ENCODE measurements at places on chromosomes 6 and 20.
A peak's percentile ranks its signal among the peaks of the same experiment; 100 is the strongest.

- peak; percentile 43 for DNase-seq
These were observed 176.6 kb downstream of the ZDHHC14 start for GRCh38 chr6:157557559-157557958.

DNA sequence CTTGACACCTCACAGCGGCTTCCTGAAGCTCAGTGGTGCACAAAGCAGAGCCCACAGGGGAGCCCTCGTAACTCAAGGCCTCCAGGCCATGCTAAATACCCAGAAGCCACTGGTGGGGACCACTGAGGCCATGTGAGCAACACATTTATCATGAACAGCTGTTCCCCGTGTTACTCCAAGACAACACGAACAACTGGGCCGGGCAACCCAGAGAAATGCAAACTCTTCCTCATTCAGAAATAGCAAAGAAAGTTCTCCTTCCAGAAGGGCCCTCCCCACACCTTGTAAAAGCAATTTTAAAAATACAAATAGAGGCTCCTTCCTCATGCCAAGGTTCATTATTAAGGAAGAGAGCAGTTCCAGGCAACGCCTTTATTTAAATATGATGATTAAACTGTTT, 36.3 kb upstream of the SLCO4A1 start:
- peak; percentile 38 for DNase-seq

DNA sequence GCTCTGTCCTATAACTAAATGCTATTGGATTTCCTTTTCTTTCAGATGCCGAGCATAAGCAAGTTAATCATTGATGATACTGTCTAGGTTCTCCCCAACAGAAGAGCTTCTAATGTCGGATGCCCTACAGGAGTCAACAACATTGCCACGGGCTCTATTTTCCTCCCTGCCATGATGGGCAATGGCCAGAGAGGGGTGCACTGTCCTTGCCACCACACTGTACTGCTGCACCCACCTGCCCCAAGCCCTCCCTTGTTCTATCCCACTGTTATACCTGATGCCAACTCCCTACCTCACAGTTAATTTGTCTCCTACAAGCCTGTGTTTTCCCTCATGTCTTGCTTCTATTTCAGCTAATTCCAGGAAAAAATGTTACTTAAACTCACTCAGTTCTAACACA, 773.6 kb upstream of the CHD6 start:
- DNase-seq, result no peak

DNA sequence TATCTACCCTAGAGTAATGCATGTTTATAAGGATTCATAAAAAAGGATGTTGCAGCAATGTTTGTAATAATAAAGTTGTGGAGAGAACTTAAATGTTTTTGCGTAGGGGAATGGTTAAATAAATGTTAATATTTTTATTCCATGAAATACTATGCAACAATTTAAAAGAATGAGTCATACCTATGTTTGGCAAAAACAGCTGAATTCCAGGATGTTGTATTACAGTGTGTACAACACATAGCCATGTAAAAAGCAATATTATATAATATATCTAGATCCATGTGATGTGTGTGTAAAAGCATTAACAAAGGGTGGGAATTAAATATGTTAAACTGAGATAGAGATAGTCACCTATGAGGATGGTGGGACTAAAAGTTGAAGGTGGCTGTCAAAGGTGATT, 21.1 kb upstream of the PKIB start:
- no peak for DNase-seq

DNA sequence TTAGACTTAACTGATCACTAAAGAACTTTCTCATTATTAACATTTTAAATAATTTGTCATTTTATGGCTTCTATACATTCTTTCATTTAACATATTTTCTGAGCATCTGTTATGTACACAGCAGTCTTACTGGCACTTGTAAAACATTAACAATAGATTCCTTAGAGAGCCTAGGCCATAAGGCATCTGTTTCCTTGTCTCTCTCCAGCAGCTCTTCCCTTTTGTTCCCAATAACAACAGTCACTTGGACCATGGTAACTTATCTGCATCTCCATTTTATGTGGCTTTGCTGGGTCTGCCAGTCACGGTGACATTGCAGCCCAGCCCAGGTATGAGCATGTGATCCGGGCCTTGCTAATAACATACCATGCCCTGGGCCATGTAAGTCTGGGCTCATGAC, 11.7 kb upstream of the TASP1 start:
- DNase-seq, result no peak

DNA sequence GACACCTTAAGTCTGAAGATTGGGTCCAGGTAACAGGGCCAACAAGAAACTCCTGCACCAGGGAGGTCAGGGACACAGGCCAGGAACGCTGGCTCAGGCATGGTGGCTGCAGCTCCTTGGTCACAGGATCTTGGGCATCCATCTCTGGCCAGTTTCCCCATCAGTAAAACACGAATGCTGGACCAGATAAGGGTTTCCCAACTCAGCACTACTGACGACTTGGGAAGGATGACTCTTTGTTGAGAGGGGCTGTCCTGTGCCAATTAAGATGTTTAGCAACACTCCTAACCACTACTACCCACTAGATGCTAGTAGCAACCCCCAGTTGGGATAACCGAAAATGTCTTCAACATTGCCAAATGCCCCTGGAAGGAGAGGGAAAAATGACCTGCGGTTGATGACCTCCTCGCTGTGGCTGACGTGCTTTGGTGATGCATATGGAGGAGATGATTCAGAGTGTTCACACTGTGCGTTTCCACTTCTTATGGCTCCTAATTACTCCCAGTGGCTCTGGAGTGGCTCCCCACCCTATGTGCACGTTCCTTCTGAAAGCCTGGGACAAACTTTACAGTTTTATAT, 261.9 kb downstream of the CDH26 start:
- DNase-seq, result no peak

DNA sequence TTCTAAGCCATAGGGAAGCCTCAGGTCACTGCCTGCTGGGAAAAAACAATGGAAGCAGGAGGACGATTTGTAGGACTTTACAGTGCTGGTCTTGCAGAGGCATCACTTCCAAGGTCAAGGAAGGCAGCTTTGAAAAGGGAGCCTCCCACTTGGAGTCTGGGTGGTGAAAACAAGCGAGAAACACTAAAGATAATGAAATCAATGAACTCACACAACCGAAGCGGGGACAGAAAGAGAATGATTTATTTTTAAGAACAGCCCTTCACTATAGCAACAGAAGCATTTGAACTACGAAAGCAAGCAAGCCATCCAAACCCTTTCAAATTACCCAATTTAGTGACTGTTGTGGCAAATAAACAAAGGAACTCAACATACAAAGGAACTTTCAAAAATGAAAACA, 227.5 kb downstream of the THBS2 start:
- no peak for DNase-seq
